ENCODE measurements at places on chromosomes 4 and X.

DNA sequence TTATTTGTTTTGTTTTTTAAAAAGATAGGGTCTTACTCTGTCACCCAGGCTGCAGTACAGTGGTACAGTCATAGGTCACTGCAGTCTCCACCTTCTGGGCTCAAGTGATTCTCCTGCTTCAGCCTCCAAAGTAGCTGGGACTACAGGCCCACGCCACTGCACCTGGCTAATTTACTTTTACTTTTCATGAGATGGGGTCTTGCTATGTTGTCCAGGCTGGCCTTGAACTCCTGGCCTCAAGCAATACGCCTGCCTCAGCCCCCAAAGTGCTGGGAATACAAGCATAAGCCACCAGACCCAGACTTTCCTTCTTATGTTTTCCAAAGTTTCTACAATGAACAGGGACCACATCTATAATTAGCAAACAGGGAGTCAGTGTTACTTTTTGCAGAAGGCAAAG lies 37.9 kb upstream of the MXD4 start:
- no peak for DNase-seq

GRCh38 chr4:165009493-165010227 lies 22.1 kb upstream of the TRIM60 start:
- DNase-seq = peak; percentile 48

DNA sequence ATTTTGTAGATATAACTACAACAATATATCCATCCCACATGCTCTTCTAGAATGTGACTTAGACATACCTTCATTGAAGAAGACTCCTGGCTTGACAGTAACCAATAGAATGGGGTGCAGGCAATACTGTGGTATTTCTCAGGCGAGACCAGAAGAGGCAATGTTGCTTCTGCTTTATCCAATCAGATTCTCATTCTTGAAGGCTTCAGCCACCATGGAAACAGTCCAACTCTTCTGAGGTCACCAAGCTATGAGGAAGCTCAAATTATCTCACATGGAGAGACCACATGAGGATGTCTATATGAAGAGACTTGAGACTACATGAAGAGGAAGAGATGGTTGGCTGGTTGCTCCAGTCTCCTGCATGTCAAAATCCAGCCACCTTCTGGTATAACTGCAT lies 469.9 kb downstream of the PCDH10 start:
- DNase-seq = no peak

DNA sequence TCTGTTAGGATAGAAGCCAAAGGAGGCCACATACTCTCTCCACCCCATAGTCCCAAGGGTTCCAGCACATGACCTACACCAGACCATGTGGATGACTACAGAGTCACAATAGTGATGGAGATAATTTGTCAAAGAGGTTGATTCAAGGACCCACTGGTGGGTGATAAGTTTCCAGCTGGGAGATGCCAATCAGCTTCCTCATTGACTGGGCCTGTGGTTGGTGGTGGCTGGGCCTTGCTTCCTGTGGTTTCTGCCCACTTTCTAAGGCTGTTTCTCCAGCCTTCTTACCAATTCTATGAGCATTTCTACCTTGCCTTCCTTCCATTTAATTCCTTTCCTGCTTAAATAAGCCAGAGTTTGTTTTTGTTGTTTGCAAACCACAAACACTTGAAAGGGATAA lies 95.5 kb upstream of the CPEB2 start:
- DNase-seq = peak; percentile 8

- no peak for DNase-seq
Measured at GRCh38 chr4:54714631-54715030, 56.9 kb downstream of the KIT start.

- no peak for DNase-seq
Measured at GRCh38 chr4:160091631-160092030, 988.8 kb downstream of the RAPGEF2 start.

DNA sequence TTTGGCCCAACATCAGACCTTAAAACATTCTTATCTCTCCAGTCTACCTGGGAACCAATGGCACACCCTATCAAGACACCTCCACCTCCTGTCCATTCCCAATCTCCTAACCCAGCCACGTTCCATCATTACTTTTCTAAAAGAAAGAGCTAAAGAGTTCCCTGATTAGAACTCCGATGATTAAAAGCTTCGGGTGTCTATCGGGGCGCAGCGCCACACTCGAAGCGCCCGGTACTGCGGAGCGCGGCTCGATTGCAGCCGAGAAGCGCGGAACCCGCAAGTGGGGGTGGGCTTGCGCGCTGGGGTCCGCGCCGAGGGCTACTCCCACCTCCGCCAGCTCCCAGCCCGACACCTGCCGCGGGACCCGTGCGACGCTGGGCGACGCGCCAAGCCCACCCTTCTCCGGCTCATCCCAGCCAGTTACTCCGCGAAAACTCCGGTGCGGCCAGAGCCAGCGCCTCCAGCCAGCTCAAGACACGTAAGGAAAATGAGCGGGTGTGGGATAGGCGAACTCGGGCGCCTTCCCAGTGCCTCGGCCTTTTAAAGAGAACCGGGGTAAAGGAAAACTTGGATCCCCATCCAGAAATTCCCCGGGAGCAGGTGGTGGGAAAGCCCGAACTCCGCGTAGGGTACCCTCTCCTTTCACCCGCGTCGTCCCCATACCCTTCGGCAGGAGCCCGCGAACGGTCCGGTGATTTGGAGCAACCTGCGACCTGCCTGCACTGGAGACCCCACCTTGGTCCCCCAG lies 593 bp downstream of the NPY1R start:
- DNase-seq = no peak

DNA sequence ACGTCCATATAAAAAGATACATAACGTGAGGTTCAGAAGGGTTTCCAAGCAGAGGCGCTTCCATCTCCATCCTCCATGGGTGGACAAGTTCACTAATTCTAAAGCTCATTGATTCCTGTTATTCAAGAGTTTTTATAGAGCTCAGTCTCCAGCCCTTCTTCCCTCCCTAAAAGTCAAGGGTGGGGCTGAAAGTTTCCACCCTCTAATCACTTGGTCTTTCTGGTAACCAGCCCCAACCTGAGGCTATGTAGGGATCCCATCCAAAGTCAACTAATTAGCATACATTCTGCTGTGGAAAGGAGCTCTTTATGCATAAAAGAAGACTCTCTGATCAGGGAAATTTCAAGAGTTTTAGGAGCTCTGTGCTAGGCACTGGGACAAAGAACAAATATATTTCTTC lies 46.9 kb upstream of the VEGFC start:
- DNase-seq = no peak

Data from activated CD8-positive, alpha-beta T cell treated with anti-CD3 and anti-CD28 coated beads for 36 hours (primary cell).